ENCODE measurements at places on chromosomes 12 and 14.

DNA sequence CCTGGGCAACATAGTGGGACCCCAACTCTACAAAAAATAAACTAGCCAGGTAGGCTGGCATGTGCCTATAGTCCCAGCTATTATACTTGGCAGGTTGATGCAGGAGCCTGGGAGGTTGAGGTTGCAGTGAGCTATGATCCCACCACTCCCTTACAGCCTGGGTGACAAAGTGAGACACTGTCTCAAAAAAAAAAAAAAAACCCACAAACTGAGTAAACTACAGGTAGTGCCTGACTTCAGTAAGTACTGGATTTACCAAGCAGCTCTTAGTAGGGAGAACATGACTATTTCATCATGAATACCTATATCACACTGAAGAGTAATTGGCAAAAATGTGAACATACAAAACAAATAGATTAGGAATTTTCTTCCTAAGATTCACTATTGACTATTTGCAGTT, 32.4 kb upstream of the AP4S1 start:
- no peak for DNase-seq

GRCh38 chr12:119683413-119683812, 15.5 kb downstream of the PRKAB1 start:
- no peak for DNase-seq

- DNase-seq = no peak
Measured at GRCh38 chr12:114858388-114859146, 174.6 kb upstream of the TBX3 start.

DNA sequence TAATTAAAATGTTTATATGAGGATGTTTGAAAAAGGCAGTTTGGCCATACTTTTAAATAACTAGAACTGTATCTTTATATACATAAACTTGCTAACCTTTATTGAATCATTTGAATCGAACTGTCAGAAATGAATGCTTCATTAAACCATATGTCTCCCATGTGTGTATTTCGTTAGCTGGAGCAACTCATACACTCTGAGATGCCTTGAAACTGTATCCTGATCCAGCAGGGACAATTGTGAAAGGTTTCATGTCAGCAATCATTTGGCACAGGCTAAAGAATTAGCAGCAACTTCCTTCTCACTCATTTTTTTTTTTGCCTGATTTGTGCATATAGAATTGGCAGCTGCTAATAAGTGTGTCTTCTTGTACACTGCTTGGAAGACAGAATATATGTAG, 109.9 kb downstream of the NAV3 start:
- DNase-seq = no peak

DNA sequence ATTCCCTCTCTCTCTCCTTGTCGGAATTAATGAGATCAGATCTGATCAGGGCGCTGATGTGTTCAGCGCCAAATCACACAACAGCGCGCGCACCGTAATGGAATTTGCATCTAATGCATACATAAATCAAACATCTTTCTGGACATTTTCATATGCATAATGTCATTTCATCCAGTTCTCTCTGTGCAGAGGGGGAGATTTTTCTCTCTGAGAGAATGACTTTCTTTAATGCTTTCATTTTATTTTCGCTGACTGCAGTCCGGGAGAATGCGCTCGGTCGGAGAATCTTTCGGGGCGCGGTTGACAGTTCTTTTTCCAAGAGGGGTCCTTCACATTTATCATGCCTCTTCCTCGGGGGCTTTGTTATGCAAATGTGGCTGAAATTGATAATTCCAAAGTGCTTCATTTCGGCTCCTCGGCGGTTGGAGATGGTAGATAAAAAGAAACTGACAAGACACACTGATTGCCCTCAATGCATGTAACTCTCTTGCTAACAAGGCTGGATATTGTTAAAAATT, 615.9 kb downstream of the VRK1 start:
- no peak for DNase-seq

DNA sequence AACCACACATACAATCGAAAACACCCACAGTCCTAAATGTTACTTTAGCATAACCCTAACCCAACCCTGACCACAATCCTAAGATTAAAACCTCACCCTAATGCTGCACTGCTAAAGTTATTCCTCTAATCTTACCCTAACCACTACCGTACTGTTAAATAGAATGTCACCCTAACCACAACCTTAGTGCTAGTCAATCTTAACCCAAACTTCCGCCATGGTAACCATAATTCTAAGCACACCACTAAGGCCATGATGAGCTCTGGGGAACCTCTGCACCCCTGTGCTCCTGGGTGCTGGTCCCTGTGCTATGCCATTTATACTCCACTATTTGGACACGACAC, 38.0 kb downstream of the LTBP2 start:
- DNase-seq = no peak

DNA sequence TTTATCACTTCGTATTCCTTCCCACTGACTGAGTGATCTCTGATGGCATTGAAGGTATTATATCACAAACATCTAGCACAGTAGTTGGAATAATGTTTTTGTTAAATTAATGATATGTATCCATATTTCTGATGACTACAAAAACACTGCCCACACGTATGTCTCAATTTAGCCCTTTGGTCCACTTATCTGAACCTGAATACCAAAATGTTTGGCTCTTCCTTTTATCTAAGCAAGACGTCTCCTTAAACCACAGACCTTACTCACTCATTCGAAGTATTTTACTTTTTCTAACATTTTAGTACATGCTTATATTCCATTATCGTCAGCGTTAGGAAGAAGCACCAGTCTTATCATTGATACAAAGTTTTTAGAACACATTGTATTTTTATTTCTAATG, 126.4 kb downstream of the PIK3C2G start:
- no peak for DNase-seq

- no peak for DNase-seq
Measured at GRCh38 chr12:59491877-59492276, 104.0 kb upstream of the SLC16A7 start.

GRCh38 chr12:93072340-93072739, 143.2 kb upstream of the EEA1 start:
- DNase-seq = no peak

DNA sequence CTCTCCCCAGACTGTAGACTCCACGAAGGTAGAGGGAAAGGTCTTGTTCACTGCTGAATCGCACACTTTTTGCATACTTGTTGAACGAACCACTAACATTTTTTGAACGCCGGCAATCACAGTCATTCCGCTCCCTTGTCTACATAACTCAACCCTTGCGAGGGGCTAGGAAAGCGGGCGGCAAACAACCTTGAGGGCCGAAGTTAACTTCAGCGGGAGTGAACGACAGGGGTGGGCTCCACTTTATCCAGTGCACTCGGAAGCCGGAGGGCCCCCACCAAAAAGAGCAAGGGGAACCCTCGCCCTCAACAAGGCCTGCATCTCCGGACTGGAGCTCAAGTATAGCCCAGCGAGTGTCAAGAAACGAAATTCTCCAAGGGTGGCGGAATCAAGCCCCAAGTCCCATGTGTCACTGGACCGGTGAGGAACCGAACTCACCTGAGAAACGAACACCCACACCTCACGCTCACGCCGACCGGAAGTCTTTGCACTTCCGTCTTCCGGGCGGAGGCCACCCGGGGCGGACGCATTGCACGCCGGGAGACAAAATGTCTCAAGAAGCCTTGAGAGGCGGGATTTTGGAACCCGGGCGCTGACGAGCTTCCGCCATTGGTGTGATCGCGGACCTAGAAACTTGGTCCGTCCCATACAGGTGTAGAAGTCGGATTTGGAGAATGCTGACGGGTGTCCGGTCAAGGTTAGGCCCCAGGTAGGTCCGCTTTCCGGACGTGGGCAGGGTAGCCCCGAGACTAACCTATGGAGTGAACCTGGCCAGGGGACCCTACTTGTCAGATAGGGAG, at the start of gene LLPH:
Gene LLPH, minus strand, starts transcription at position 484 of the 800 bp plus-strand sequence. CDS start 1,644 bp downstream, outside the sequence.
- DNase-seq = peak; percentile 82

GRCh38 chr12:51531284-51531977, 59.6 kb upstream of the SCN8A start:
- no peak for DNase-seq

GRCh38 chr14:23153851-23154796, 29.3 kb downstream of the SLC7A8 start:
- DNase-seq = no peak

DNA sequence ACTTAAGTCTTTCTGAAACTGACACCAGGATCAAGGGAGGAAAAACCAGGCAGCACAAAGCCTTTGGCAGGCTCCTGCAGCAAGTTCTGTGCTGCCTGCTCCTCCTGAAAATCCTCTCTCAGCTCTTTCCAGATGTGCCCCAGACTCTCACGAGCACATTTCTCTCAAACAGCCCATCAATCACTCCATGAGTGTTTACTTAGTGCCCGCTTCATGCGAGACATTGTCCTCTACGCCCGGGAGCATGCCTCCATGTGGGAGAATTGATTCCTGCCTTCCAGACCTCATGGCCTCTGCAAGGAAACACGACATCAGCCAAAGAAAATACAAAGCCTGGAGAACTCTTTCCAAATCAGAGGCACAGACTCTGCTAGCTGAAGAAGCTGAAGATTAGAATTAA, 46.5 kb upstream of the TSPAN11 start:
- no peak for DNase-seq

GRCh38 chr14:31994391-31995033, 82.6 kb upstream of the ARHGAP5 start:
- DNase-seq = no peak

GRCh38 chr14:21309238-21309636, 29.4 kb downstream of the RPGRIP1 start:
- no peak for DNase-seq

DNA sequence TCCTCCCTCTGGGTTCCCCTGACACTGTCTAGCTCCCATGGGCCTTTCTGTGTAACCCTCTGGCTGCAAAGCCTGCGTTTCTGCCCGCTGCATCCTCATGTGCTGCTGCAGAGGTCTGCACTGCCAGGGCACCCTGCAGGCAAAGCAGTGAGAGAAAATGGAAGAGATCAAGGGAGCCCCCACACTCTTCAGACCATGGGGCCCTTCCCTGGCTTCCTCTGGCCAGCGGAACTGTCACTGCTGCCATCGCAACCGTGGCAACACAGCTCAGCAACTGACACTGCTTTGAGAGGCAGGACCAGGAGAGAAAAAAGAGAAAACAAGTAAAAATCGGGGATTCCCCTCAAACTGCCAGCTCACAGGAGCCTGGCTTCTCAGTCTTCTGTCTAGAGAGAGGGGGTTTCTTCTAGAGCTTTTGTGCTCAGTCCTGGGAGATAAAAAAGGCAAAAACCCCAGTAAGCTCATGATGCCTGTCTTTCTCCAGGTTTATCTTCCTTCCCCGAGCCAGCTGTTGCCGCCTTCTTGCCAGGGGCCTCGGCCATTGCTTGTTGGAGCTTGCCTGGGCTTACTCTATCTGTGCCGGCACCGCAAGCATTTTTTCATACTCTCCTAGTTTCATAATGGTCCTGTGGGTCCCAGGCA, 38.9 kb downstream of the C14orf132 start:
- no peak for DNase-seq

DNA sequence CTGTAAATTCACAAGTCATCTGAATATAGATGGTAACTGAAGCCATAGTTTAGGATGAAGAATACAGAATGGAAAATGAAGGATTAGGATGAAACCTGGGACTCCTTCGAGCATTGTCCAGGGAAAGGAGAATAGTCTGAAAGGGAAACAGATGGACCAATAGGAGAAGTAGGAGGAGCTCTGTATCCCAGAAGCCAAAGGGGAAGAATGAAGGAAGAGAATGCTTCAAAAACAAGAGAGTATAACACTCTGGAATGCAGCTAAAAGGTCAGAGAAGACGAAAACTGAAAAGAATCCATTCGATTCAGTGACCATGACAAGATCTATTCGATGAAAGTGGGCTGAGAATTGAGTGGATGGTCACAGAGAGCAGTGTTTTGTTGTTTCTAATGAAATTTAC, 1.0 kb downstream of the GMFB start:
- no peak for DNase-seq

GRCh38 chr14:33068626-33069025, 129.9 kb downstream of the NPAS3 start:
- DNase-seq = no peak

- no peak for DNase-seq
Measured at GRCh38 chr14:94598816-94599655, 13.2 kb upstream of the SERPINA3 start.
